ENCODE measurements at places on chromosomes 1 and 21. TPM values are rescaled to one million over a fixed set of nuclear protein-coding genes. Genes with fewer than 3 reads are reported as not detected.

DNA sequence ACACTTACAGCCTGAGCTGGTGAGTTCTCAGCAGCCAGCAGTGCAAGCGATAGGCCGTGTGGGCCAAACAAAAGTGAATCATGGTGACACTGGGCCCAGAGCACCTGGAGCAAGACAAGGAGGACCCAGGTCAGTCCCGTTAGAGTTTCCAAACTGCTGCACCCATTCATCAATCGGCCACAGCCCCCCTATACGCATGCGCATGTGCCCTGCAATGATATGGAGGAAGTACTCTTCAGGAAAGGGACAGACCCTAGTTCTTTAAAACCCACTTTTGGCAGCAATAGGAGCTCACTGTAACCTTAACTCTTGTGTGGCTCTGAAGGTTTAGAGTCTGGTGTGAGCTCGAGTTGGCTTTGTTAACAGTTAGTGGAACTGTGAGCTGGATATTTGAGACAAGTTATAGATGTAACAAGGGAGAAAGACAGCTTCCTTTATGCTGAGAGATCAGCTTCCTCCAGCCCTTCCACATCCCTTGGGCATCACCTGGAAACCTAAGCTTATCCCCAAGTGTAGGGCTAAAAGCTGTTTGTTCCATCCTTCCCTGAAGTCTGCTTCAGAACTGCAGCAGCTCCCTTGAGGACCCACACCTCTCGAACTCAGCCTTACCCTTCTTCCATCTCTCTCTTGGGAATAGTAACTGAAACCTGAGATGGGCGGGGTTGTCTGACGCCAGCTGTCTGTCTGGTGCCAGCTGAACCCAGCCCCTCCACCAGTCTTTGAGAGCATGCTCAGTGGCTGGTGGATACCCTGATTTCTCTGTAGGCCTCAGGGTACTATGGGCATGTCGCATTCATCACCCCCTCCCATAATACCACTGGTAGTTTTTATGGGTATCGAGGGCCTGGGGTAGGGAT is 17.7 kb downstream of the NMNAT1 start:
- no peak for DNase-seq

DNA sequence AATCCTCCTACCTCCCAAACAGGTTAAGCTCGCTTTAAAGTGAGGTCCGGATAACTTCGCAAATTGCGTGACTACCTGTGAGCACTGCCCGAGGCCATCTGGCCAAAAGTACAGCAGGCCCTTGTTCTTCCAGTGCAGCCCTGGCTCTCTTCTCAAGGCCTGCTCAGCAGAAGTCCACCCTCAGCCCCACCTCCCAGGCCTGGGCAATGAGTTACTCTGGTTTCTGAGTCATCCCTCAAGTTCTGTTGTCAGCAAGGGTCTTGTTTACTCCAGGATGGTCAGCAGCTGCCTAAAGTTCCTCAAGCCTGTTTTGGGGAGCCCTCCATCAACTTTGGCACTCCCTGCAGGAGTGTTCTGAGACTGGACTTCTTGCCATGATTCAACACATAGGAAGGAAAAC is 101.7 kb downstream of the BCAR3 start:
- peak; percentile 64 for DNase-seq

DNA sequence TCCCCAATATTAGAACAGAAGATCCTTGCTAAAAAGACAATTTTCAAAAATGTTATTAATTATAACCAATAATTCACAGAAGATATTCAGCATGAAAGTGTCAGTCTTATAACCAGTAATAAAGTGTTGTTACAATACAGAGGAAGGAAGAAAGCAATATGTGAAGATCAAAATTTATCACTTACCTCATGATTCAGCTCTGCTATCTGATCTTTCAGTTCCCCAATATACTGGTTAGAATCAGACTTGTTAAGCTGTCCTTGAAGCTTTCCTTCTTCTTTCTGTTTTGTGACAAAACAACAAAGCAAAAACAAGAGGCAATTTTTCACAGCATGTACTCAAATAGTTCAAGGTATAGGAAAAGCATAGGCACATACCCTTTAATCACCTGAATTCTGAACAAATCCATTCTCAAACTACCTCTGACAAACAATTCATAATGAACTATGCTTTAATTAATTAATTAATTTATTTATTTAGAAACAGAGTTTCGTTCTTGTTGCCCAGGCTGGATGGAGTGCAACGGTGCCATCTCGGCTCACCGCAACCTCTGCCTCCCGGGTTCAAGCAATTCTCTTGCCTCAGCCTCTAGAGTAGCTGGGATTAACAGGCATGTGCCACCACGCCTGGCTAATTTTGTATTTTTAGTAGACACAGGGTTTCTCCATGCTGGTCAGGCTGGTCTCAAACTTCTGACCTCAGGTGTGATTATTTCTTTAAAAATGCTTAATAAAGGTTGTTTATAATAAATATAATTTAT is 76.9 kb upstream of the GFI1 start:
- no peak for DNase-seq

DNA sequence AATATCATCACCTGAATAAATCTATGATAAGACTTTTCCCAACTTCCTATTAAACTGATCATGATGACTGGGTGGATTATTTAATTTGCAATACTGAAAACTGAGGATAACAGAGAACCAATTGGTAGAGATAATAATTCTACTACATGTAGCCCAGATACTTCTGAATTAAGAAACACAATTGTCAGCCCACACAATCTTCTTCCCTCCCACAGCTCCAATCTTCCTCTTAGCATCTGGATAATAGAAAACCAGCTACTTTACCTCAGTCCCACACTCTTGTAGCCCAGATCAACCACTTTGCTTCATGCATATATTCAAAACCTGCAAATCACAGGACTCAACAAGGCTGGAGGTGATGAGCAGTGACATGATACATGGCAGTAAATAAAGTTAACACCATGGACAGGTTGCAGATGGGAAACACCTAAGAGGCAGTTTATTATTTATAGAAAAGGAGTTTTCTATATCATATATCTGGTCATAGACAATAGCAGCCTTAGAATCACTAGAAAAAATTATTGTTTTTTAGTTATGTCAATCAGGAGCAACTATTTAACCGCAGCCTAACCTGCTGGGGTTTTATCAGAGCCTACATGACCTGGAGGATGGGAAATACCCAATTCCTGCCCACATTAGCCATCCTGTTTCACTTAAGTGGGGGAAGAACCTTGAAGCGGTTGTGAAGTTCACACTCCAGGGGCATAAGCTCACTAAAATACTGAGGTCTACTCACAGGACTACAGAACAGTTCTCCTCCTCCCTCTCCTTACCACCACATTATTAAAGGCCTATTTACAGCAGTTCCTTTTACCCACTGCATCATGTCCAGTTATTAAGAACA is 16.7 kb downstream of the FRRS1 start:
- no peak for DNase-seq

- DNase-seq: no peak
Measured at GRCh38 chr1:33866281-33866680, 2.4 kb downstream of the HMGB4 start.

DNA sequence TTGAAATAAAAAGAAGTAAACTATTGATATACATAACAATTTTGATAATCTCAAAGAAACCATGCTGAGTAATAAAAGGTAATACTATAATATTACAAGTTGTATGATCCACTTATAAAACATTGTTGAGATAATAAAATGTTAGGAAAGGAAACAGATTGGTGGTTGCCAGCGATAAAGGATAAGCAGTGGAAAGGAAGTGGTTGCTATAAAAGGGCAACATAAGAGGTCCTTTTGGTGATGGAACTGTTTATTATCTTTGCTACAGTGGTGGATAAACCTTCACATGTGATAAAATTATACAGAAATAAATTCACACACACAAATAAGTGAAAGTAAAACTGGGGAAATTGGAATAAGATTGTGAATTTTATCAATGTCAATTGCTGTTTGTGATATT is 15.1 kb downstream of the OR6F1 start:
- no peak for DNase-seq

DNA sequence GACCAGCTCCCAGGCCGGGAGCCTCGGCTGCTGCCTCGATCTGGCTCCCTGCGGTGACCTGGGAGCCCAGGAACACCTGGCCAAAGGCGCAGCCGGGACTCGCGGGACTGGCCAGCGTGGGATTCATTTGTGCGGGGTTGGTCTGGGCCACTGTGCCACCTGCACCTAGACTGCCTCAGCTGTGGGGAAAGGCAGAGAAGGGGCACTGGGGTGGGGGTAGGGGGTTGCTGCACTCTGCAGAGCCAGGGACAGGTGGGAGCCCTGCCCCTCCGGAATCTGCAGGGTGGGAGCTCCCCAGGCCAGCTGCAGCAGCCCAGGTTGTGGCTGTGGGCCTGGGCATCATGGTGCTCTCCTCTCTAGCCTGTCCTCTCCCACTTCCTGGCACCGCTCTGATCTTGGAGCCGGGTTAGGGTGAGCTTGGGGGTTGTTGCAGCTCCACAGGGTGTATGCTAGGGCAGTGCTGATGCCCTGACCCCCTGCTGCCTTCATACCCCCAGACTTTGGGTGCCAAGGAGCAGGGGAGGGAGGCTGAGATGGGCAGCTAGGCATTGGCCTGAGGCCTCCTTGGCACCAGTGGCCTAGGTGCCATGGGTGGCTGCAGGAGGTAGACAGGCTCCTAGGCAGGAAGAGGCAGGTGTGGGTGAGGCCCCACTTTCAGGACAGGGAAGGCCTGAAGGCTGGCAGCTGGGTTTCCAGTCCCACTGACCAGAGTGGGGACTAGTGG is 57.5 kb upstream of the ETV3 start:
- DNase-seq: no peak

DNA sequence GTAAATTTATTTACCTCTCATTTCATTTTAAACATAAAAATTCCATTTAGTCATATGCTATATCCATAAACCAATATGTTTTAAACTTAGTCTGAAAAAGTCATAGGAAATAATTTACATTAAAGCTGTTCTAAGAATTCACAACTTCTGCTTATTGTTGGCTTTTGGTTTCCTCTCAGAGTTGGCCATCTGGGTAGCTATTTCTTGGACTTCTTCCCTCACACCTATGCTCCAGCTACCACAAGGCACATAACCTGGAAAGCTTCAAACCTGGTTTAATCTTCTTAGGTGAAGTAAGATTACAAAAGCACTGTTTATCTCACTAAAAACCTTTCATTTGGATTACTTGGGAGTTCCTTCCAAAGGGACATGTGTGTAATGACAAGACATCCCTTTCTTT is 29.8 kb downstream of the RBM11 start:
- DNase-seq: no peak

DNA sequence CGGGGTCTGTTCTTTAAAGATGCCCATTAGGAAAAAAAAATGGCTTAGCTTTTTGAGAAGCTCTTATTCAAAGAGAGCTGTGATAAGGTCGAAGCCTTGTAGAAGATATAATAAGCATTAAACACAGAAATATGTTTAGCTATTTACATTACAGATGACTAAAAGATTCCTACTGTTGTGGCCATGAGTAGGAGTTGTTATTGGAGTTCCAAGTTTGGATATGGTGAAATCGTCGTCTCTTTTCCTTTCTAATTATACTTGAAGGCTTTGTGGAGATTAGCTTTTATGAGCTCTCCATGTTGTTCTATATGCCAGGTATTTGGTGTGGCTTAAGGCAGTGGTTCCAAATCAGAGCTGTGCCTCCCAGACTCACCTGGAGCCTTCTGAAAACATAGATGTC is 79.9 kb upstream of the LAMC2 start:
- no peak for DNase-seq

Gene TTC24
- not detected for total RNA-seq

DNA sequence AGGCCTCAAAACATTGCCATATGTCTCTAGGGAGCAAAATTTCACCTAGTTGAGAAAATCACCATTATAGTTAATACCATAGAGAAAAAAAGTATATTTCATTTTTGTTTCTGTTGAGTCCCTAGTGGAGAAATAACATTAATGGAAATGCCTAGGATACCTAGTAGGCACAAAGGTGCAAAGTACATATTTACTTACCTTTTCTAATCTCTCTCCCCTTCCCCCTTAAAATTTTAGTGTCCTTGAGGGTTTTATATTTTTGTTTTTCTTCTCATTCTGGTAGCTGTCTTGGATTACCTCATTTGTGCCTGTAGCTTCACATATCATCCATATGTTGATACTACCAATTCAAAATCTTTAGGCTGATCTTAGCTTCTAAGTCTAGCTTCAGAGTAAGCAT is 127.0 kb downstream of the MAGI3 start:
- no peak for DNase-seq

Gene CFHR5
- not detected for total RNA-seq

- no peak for DNase-seq
Measured at GRCh38 chr1:79290927-79291474, 284.5 kb upstream of the ADGRL4 start.

GRCh38 chr1:75275631-75276030 is 141.4 kb downstream of the LHX8 start:
- no peak for DNase-seq

Gene HSD17B7
- 4.1 TPM for total RNA-seq

- no peak for DNase-seq
Measured at GRCh38 chr1:20458717-20459116, 27.3 kb downstream of the CAMK2N1 start.

DNA sequence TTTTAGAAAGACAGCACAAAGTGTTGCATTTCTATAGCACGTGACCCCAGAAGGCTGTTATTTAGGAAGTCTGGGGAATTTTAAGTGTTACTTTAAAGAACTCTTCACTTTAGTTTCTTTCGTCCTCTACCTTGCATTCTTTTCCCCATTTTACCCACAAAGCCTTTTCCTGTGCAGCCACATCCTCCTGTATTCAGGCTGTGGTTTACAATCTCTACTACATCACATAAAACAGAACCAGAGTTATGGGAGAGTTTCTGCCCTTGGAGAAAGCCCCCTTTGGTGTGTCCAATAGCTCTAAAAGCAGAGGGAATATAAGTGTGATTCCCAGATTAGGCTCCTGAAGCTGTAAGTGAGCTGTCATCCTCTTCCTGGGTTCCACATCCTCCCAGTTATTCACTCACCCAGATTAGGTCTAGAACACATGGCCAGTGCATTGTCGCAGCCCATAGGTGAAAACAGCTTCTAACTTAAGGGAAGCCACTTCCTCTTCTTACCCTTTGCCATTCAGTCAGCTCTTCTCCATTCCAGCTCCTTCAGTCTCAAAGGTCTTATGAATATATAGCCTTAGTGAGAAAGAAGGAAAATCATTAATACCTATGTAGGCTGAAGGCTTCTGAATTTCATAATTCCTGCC is 171.1 kb downstream of the PIGK start:
- no peak for DNase-seq

GRCh38 chr1:10733474-10734366 is 62.7 kb downstream of the CASZ1 start:
- DNase-seq: no peak

Gene CELSR2
- 9.4 TPM for total RNA-seq

DNA sequence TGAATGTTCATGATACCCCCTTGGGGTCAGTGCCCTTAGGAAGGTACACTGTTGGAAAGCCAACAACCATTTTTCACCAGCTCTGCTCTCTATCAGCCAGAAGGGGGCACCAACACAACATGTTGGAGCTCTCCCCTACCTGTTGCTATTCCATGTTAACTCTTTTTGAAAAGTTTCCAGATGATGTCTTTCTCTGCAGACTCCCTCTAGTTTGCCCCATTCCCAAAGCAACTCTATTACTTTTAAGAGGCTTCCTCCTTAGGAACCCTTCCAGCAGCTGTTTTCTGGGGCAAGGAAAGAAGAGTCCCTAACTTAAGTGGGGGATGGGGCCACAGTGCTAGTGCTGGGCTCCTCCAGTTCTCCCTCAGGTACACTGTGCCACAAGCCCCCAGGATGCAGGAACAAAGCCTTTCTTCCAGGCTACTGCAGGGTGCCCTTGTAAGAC is 22.9 kb upstream of the NDC1 start:
- peak; percentile 27 for DNase-seq

Gene WNT9A
- total RNA-seq: 2.5 TPM

Data from heart left ventricle (tissue), 16 donors.